Activated CD4-positive, alpha-beta memory T cell treated with anti-CD3 and anti-CD28 coated beads for 36 hours (primary cell): ENCODE measurements at places on chromosomes 12 and 14. TPM values are rescaled to one million over a fixed set of nuclear protein-coding genes. Genes with fewer than 3 reads are reported as not detected.

DNA sequence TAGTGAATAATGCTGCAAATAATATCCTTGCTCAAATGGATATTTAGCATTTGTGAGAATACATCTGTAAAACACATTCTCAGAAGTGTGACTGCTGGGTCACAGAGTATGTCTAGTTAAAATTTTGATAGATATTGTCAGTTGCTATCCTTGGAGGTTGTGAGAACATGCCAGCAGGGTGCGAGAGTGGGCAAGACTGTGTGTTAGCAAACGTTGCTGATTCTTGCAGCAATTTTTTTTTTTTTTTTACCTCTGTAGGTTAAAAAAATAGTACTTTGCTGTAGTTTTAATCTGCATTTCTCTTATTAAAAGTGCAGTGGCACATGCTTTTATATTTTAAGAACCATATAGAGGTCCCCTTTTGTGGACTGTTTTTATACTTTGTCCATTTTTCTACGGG, 4.5 kb upstream of the NYNRIN start:
- no peak for DNase-seq

DNA sequence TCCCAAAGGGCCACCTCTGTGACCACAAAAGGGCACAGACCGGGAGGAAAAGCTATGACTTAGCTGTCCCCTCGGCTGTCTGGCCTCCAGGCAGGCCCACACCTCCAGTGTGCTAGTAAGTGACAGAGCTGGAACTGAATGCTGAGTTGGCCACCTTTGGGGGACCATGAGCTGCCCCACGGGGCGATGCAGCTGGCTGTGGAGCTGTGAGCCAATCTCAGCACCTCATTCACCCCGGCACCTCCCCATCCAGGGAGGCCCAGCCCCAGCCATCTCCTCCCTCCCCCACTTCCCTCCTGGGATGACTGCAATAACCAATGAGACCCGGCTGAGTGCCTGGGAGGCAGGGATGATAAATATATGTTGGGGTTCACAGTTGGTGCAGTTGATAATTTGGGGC, 12.2 kb upstream of the TESC start:
- DNase-seq = no peak

ACRBP gene
- total RNA-seq = 1.2 TPM

- no peak for DNase-seq
These were observed 97.1 kb downstream of the MYF5 start for GRCh38 chr12:80813820-80814219.

DNA sequence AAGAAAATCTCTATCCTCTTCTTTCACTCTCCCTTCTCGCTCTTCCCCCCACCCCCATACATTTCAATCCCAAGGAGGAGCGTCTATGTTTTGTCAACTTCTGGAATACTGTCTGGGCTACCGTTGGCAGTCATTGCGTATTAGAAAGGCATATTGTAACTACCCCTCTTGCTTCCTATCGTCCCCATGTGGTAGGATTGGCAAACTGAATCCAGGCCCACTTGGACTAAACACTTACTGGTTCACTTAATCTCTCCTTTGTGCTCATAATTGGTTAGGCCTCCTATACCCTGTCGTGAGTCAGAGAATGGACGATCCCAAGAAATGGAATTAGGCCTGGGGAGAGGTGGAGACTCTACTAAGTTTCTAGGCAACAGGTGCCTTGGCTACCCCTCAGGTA, 68.8 kb upstream of the SLC8A3 start:
- peak; percentile 32 for DNase-seq
